ENCODE measurements at places on chromosomes 12 and 14.

DNA sequence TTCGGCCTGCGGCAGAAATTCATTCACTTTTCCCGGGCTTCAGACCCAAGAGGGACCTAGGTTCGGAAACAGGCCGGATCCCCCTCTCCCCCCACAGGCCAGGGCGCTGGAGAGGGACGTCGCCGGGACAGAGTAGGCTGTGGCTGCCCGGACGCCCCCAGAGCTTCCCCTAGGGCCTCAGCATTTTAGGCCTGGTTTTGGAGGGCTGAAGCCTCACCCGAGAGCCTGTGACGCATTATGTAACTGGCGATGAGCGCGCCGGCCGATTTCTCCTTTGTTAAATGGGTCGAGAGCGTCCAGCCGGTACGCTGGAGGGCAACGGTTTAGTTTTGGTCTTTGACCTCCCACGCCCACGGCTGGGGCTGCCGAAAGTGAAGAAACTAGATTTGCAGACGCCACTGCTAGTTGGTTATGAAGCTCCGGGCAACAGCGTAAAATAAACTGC lies 657 bp downstream of the PEBP1 start:
- no peak for DNase-seq

GRCh38 chr12:130216031-130216430 lies 53.8 kb downstream of the FZD10 start:
- no peak for DNase-seq

- no peak for DNase-seq
These were observed 1.6 kb downstream of the AGAP2 start for GRCh38 chr12:57736741-57737466.

DNA sequence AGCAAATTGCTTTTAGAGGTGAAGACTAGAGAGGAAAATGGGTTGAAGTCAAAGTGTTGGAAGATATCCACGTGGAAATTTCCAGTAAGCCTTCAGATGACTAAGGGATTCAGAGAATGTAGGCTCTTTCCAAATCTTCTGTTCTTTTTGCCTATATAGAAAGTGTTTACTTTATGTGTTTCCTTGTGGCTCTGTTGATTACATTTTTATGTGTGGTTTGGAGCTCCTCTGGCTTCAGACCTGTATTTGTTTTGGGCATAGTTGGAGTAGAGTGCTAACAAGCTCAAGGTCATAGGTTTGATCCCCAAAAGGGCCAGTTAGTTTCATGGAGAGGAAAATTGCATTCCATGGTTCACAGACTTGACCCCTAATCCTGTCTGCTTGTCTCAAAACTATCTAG lies 91.9 kb downstream of the IGF1 start:
- no peak for DNase-seq

DNA sequence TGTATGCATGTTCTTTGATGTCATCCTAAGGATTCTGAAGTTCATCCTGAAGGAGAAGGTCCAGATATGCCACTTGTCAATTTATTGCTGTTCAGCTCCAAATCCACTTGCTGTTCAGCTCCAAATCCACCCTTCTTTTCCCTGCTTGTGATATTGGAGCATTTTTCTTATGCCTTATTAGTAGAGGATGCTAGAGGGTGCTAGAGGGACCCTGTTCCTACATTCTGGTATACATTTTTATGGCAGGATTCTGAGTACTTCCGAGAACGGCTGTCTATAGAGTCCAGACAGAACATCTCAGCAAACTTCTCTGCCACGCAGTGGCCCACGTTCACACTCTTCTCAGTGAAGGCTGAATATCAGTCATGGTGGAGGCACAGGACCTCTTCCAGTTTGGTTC lies 406.7 kb downstream of the NOVA1 start:
- DNase-seq, result no peak

Measured in NCI-H1105 treated with DMSO at 0.1 percent for 48 hours (cell line).